CD4-positive, alpha-beta memory T cell (primary cell): ENCODE measurements at places on chromosomes 1 and 21. TPM values are rescaled to one million over a fixed set of nuclear protein-coding genes. Genes with fewer than 3 reads are reported as not detected.

GRCh38 chr1:2397007-2397679 is 5.5 kb downstream of the RER1 start:
- no peak overlapping the region for H3K4me3 ChIP-seq
- no peak for DNase-seq
- H3K27ac ChIP-seq = no peak overlapping the region
- no peaks in the 10 kb centered on the region for H3K27me3 ChIP-seq
- peaks cover 27% of the 10 kb centered on the region for H3K4me1 ChIP-seq

DNA sequence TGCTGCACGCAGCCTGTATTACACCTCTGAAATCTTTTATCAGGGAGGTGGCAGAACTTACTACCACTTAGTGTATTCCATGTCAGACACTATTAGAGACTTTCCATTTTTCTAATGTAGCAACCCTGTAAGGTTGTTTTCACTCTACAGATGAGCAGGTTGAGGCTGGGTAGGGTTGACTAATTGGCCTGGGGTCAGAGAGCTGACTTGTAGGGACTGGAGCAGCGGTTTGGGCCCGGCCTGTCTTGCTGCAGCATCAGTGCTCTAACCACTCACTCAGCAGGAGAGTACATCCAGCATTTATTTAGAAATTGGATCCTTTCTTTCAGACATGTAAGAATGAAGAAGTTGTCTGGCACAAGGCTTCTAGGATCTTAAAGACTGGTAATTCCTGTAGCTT is 25.7 kb upstream of the NBL1 start:
- no peak overlapping the region for H3K4me3 ChIP-seq
- peaks cover 12% of the 10 kb centered on the region for H3K36me3 ChIP-seq
- H3K4me1 ChIP-seq = no peaks in the 10 kb centered on the region
- H3K27ac ChIP-seq = no peak overlapping the region
- no peaks in the 10 kb centered on the region for H3K27me3 ChIP-seq
- no peak for DNase-seq

DNA sequence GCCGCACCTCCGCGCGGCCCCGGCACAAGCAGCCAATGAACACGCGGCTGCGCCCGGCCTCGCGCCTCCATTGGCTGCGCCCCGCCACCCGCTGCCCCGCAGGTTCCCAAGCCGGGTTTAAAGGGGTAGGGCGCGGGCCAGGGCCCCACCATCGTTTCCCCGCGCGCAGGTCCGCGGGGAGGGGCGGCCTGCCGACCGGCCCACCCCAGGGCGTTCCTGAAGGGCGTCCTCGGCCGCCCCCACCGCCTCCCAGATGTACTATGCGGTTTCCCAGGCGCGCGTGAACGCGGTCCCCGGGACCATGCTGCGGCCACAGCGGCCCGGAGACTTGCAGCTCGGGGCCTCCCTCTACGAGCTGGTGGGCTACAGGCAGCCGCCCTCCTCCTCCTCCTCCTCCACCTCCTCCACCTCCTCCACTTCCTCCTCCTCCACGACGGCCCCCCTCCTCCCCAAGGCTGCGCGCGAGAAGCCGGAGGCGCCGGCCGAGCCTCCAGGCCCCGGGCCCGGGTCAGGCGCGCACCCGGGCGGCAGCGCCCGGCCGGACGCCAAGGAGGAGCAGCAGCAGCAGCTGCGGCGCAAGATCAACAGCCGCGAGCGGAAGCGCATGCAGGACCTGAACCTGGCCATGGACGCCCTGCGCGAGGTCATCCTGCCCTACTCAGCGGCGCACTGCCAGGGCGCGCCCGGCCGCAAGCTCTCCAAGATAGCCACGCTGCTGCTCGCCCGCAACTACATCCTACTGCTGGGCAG is at the start of gene OLIG1:
OLIG1 (plus strand) TSS at position 148 of the 750 bp plus-strand sequence; CDS start at position 254, 106 bp downstream.
- no peak within 1 kb of the TSS for H3K27ac ChIP-seq
- peaks cover 35% of the 10 kb centered on the region for H3K27me3 ChIP-seq

The CD2 gene
- polyA plus RNA-seq = 409 TPM

GRCh38 chr1:202011994-202012393 is 1.6 kb downstream of the ELF3 start:
- H3K27me3 ChIP-seq = no peaks in the 10 kb centered on the region
- H3K27ac ChIP-seq = no peak overlapping the region

DNA sequence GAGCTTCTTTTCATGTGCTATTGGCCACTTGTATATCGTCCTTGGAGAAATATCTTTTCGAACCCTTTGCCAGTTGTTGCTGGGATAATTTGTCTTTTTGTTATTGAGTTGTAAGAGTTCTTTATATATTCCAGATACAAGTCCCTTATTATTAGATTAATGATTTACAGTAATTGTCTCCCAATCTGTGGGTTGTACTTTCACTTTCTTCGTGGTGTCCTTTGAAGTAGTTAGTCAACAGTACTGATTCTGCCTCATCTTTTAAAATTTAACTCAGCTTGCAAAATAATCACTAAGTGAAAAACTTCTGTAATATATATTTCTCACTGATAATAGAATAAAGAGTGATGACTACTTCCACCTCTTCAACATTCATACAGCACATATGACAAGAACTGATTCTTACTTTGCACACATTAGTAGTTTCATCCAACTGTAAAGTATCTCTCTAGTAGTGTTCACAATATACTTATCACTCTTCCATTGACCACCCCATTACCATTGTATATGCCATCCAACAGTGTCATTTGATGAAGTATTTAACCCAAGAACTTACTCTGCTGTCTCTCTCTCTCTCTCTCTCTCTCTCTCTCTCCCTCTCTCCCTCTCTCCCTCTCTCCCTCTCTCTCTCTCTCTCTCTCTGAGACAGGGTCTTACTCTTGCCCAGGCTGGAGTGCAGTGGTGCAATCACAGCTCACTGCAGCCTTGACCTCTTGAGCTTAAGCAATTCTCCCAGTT is 104.2 kb upstream of the DMRTA2 start:
- no peak overlapping the region for H3K4me3 ChIP-seq
- H3K36me3 ChIP-seq = no peaks in the 10 kb centered on the region
- H3K4me1 ChIP-seq = no peaks in the 10 kb centered on the region
- DNase-seq = no peak
- no peaks in the 10 kb centered on the region for H3K27me3 ChIP-seq
- H3K27ac ChIP-seq = no peak overlapping the region
